Naive thymus-derived CD4-positive, alpha-beta T cell (primary cell): ENCODE measurements at places on chromosomes 2 and 18.

- no peak overlapping the region for H3K27ac ChIP-seq
- no peaks in the 10 kb centered on the region for H3K27me3 ChIP-seq
- no peak overlapping the region for H3K4me3 ChIP-seq
- H3K4me1 ChIP-seq: no peaks in the 10 kb centered on the region
- no peak for DNase-seq
Measured at GRCh38 chr18:77234504-77235365, 14.9 kb upstream of the GALR1 start.

DNA sequence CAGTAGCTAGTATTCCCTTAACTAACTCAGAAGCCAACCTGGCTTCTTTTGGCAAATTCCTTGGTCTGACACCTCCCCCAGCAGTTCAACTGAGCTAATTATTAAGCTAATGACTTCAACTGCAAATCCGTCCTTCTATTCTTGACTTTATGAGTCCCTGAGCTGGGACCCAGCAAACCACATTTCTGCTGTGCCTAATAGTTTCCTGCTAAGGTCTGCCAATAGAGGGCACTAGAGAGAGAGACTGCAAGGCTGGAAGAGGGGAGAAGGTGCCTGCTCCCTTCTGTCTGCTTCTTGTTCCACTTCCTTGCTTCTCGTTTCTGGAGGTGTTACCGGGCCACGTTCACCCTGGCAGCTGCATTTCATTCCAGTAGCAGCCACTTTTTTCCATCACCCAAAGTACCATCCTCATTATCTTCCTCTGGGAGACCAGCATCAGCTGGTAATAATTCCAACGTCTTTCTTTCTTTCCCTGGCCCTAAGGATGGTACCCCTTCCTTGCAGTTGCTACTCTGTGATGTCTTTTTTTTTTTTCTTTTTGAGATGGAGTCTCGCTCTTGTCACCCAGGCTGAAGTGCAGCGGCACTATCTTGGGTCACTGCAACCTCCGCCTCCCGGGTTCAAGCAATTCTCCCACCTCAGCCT is 352.0 kb downstream of the TNS1 start:
- no peaks in the 10 kb centered on the region for H3K4me1 ChIP-seq
- no peaks in the 10 kb centered on the region for H3K27me3 ChIP-seq
- peak; percentile 32 for DNase-seq
- H3K36me3 ChIP-seq: no peaks in the 10 kb centered on the region
- no peak overlapping the region for H3K27ac ChIP-seq

DNA sequence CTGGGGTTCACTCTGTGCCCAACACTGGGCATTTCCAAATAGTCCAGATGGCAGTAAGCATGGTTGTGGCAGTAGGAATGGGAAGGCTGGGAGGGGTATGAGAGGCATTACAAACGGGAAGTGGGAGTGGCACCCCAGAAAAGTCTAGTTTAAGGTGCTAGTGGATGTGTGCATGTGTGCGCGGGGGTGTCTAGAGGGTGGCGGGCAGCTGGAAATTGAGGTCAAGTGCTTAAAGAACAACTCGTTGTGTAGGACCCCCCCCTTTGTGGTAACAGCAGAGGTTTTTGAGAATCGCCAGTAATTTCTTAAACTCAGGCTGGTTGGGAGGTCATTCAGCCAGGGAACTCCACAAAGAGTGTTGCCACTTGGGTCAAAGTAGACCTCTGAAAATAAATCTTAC is 69.9 kb downstream of the RHBDD1 start:
- no peaks in the 10 kb centered on the region for H3K27me3 ChIP-seq
- H3K27ac ChIP-seq: no peak overlapping the region
- no peaks in the 10 kb centered on the region for H3K36me3 ChIP-seq
- no peak overlapping the region for H3K4me3 ChIP-seq
- DNase-seq: no peak

DNA sequence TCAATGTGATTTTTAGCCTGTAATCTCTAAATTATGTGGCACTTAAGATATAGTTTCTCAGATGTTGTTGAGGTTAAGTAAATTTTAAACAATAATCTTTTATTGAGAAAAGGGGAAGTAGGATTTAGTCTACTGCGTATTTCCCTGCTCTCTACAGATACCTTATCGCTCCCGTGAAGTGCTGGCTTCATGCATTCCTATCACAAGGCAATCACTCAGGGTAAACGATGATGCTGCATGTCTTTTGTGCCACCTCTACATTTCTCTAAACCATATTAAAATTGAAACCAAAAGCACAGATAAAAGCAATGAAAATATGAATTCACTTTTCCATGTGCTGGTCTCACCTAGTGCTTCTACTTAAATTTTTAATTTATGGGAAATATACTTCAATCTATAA is 14.4 kb upstream of the RPE start:
- no peaks in the 10 kb centered on the region for H3K4me1 ChIP-seq
- no peaks in the 10 kb centered on the region for H3K36me3 ChIP-seq
- DNase-seq: no peak
- no peaks in the 10 kb centered on the region for H3K27me3 ChIP-seq
- no peak overlapping the region for H3K27ac ChIP-seq
